ENCODE measurements at places on chromosomes 4 and X. TPM values are rescaled to one million over a fixed set of nuclear protein-coding genes. Genes with fewer than 3 reads are reported as not detected.

LONRF3 gene
- 2.5 TPM for polyA plus RNA-seq

TCP11X2 gene
- not detected for polyA plus RNA-seq

MAGEB2 gene
- not detected for polyA plus RNA-seq

CFI gene
- not detected for polyA plus RNA-seq

PCGF3 gene
- 4.8 TPM for polyA plus RNA-seq

GCNA gene
- polyA plus RNA-seq: 0.67 TPM

QRFPR gene
- polyA plus RNA-seq: not detected

PFKFB1 gene
- not detected for polyA plus RNA-seq

SERTM2 gene
- not detected for polyA plus RNA-seq

PABPC5 gene
- not detected for polyA plus RNA-seq

PCDH10 gene
- not detected for polyA plus RNA-seq

L1CAM gene
- polyA plus RNA-seq: 0.38 TPM

TRIM60 gene
- not detected for polyA plus RNA-seq

RENBP gene
- polyA plus RNA-seq: not detected

UGT8 gene
- polyA plus RNA-seq: 0.30 TPM

XAGE2 gene
- polyA plus RNA-seq: not detected

RHOXF2 gene
- polyA plus RNA-seq: not detected

SGMS2 gene
- polyA plus RNA-seq: not detected

HAND2 gene
- not detected for polyA plus RNA-seq

All from CD8-positive, alpha-beta memory T cell (primary cell).